ENCODE measurements at places on chromosomes 13 and 19.

- DNase-seq: peak; percentile 30
Measured at GRCh38 chr19:18865973-18866799, 29.8 kb downstream of the CERS1 start.

DNA sequence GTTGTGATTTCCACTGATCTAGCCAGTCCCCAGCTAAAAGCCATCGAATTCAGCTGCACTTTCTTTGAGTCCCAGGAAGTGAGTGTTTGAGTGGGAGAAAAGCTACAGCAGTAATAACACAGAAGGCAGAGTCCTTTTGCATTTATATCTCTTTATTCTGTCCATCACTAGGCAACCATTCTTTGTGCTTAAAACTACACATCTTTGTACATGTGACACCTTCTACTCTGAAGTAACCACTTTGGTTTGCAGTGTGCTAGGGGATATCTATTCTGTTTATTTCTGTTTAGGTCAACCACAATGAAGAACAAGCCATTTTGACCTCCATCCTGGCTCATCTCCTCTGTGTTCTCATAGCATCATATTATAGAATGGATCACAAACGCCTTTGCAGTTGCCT is 226.0 kb upstream of the SERP2 start:
- DNase-seq: no peak

- no peak for DNase-seq
Measured at GRCh38 chr13:114334305-114335053, 20.2 kb downstream of the CHAMP1 start.

DNA sequence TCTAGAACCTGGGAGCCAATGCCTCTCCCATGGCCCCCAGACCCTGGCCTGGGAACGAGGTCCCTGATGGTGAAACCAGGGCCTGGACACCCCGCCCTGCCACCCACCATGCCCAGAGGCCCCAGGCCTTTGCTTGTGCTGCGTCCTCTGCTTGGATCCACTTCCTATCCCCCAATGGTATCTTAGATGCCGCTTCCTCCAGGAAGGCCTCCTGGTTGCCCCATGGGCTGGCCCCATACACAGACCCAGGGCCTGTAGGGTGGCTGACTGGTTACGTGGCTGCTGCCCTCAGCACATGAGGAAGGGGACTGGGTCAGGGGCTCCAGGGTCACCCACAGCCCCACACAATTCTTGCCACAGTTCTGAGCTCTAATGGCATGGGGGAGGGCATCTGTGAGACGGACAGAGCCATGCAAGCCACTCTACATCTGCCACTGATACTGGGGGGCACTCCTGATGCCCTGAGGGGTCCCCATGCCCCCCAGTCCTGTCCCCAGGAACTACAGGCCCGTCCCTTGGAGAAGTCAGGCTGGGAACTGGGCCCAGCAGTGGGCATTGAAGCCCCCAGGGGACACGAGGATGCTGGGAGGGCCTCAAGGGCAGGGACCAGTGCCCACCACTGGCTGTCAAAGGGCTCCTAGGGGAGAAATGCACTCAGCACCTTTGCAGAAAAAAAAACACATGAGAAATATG is 5.0 kb downstream of the RPL36 start:
- no peak for DNase-seq

Data from stimulated activated CD8-positive, alpha-beta memory T cell treated with anti-CD3 and anti-CD28 coated beads, Interleukin-15, amount 100 ng/mL, for 48 hours (primary cell).